Kasumi-1 (cell line): ENCODE measurements at places on chromosomes 4 and X.

DNA sequence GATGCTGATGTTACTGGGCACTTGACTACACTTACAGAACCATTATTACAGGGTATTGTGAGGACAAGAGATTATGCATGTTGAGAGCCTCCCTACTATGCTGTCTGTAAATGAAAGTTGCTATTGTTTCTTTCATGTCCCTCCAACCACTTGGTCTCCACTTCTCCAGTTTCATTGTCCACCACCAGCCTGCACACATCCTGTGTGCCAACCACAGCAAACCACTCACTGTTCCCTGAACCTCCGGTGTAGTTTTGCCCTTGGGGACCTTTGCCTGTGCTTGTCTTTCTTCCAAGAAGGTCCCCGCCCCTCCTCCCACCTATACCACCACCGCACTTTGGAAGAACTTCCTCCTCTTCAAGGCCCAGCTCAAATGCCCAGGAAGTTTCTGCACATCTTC lies 43.1 kb upstream of the AFF2 start:
- DNase-seq = no peak

GRCh38 chr4:20248155-20248558 lies 3.5 kb upstream of the SLIT2 start:
- peak; percentile 81 for DNase-seq

- DNase-seq = peak; percentile 12
Observed at GRCh38 chr4:138392751-138393308, 150.7 kb upstream of the SLC7A11 start.

GRCh38 chrX:69148946-69149345 lies 16.3 kb downstream of the PJA1 start:
- no peak for DNase-seq

DNA sequence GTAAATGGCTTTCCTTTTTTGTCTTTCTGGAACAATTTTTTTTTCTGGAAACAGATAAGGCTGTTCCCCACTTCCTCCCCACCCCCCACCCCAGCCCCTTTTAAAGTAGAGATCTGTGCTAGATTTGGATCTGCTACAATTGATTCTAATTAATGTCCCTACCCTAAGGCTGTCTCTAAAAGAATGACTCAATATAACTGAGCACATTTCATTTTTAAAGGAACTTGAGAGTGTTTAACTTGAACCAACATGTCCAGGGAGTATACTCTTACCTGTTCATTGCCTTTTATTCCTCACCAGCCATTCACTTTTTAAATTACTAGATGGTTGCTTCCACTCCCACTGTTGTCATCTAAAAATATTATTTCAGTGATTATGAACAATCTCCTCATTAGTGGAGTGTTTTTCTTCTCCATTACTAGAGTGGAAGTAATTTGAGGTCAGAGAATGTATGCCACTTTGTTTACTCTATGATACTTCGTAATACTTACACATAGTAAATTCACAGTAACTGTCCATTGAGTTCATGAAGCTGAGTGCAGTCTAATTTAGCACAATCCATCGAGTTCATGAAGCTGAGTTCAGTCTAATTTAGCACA lies 14.1 kb upstream of the CNOT6L start:
- no peak for DNase-seq

DNA sequence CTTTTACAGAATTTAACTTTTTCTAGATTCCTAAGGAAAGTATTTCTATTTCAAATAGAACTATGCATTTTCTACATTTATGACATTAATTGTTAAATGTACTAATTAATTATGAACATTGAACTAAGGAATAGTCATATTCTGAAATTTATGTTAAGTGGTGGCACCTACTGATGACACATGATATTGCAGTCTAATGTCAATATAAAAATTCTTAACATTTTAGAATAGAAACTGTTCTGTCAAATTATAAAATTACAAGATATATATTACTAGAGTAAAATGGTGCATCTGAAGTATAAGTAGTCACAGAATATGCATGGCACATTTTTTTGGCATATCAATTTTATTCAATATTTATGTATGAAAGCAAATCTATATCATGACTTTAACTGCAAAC lies 40.2 kb upstream of the NDNF start:
- DNase-seq = peak; percentile 11

DNA sequence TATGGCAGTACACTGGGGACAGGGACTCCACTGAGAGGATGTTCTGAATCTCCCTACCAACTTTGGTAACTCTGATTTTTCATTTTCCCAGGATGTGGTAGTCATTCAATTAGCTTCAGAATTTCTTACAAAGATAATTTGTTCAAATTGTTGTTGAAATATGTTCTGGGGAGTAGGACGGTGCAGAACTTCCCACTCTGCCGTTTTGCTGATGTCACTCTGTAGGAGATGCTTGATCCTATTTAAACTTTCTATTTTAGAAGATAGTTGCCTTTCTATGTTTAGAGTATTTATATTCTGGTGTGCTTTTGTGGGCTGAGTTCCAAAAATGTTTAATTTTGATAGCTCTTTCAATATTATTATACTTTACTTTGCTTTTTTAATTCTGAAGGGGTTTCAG lies 55.2 kb downstream of the ADAM29 start:
- no peak for DNase-seq

- DNase-seq = no peak
Observed at GRCh38 chr4:40331101-40331745, 3.9 kb upstream of the CHRNA9 start.

DNA sequence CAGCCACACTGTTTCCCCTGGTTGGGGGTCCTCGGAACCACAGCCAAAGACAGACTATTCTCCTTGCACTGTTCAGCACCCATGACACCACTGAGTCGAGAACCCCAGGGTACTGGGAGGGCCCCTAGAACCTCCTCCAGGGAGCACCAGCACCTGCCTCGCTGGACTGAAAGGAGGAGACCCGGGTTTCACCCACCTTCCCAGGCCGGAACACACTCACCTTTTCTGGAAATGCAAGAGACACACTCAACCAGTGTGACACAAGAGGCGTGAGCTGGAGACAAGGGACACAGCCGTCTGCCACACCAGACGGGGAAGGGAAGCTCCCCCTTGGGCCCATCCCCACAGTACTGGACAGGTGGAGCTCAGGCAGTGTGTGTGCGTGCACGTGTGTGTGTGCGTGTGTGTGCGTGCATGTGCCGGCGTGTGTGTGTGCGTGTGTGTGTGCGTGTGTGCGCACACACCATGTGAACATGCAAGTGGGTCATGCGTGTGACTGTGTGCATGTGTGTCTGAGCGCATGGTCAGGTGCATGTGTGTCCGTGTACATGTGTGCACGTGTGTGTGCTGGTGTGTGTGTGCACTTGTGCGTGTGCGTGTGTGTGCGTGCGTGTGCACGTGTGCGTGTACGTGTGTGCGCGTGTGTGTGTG lies 128.8 kb upstream of the NKX1-1 start:
- DNase-seq = no peak

- no peak for DNase-seq
Observed at GRCh38 chrX:130299279-130300009, 30.7 kb upstream of the ZNF280C start.

DNA sequence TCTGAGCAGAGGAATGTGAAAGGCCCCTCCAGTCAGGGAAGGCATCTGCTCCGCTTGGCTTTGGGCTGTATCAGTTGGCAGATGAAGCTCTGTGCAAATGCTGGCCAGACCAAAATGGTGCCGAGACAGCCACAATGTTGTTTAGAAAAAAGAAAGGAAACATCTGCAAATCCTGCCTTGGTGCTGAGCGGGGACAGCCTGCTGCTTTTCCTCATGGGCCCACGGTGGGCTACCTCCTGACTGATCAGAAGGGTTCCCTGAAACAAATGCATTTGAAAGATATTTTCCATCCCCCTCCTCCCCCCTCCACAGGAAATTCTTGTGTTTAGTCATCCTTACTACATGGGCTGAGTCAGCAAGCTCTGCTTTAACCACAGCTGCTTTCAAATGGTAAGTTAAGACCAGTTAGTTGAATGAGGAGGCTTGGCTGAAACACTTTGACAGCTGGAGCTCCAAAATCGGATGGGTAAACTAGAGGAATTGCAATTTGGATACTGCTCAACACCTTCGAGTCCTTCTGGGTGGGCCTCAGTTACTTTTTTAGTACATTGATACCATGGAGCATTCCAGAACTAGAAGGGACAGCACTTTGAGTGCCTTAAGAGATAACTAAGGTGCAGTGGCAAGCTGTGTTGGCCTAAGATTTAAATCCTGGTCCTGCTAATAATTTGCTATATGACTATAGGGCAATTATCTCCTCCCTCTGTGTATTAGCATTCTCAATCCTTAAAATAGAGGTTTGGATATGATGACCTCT lies 36.0 kb downstream of the PLAC1 start:
- DNase-seq = peak; percentile 47

DNA sequence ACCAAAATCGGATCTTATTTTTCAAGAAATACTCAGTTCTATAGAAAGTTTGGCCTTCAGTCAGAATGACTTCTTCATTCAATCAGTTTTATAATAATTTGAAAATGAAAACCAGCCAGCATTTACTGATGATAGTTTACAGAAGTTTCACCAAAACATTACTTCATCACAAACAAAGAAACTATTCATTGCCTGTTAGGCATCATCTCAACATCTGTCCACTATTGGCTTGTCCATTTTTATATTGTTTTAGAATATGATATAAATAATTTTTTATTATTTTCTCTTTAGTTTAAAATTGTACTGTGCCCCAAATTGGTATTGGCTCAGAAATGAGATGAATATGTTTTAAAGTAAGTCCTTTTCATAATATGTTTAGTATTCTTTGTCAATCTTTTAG lies 38.4 kb downstream of the FAT4 start:
- no peak for DNase-seq

GRCh38 chr4:4267981-4268380 lies 20.0 kb upstream of the TMEM128 start:
- no peak for DNase-seq

GRCh38 chr4:7135389-7135746 lies 57.0 kb upstream of the SORCS2 start:
- peak; percentile 19 for DNase-seq

- DNase-seq = no peak
Observed at GRCh38 chr4:154465085-154465484, 26.5 kb downstream of the DCHS2 start.

DNA sequence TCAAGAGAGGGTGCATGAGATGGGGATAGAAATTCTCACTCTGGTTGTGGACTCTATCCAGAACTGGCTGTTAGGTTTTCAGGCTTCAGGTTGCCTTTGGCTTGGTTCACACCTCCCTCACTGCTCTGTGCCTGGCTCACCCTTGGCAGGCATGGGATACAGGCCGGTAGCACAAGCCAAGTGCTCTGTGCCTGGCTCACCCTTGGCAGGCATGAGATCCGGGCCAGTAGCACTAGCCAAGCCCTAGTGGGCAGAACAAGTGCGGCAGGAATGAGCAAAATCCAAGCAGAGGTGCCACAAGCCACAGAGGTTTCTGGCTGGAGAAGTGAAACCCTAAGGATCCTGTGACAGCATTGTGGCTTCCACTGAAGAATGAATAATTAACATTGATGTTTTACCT lies 1642.3 kb downstream of the C4orf33 start:
- no peak for DNase-seq

DNA sequence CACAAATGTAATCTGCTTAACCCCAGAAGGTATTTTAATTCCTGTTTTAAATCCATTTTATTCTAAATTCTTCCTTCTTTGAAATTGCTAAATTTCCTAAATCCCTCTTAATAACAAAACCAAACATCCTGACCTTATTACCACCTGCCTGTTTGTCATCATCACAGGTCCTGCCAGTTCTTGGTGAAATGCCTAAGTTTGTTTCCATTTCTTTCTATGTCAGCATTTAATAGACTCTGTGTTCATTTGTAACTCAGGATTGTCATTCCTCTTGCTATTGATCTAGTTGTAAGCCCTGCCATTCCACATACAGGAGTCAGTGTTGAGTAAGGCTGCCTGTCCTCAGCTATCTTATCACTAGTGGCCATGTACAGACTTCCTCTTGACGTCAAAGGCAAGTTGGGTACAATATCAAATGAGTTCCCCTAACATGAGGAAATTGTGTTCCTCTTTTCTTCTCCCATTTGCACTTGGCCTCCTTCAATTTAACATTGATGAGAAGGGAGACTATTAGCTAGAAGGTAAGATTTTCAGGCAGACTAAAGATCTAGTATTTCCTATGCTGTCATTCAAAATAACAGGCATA lies 440.1 kb downstream of the AFF2 start:
- DNase-seq = peak; percentile 11

GRCh38 chrX:56564164-56564885 lies 898 bp downstream of the UBQLN2 start:
- DNase-seq = no peak

DNA sequence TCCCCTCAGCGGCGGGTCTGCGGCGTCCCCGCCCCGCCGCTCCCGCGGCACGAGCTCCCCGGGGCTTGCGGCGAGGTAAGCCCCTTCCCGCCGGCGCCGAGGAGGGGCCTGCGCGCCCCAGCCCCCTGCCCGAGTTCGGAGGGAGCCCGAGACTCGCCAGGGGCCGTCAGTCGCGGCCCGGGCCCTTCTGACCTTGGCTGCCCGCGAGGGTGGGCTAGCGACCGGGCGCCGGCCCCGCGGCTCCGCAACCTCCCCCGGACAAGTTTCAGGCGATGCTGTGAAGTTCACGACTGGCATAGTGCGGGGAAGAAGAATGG lies 554 bp downstream of the CDKL5 start:
- no peak for DNase-seq

DNA sequence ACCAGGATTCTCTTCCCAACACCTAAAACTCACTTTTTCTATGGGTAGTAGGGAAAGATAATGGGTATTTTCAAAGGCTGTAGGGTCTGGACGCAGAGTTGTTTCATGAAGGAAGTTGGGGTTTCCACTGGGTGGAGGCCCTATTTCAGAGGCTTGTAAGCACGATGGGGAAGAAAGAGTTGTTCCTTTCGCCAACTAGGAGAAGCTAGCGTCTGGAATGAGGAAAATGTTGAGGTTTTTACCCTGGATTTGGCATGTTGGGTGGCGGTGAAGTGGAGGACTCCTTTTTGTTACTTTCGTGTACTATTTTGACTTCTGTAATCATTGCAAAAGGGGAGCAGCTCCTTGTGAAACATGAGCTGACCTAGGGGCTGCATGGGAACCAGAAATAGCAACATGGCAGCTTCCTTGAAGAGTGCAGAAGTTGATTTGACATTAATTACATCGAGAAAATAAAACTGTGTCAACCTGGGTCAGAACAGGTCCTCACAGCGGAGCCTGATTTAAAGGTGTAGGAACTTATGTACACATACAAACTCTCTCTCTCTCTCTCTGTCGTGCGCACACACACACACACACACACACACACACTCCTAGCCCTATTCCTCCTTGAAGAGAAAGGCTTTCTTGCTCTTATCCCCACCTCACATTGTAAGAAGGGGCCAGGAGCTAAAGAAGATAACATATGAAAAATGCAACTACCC lies 19.1 kb downstream of the VSIG4 start:
- DNase-seq = peak; percentile 56

DNA sequence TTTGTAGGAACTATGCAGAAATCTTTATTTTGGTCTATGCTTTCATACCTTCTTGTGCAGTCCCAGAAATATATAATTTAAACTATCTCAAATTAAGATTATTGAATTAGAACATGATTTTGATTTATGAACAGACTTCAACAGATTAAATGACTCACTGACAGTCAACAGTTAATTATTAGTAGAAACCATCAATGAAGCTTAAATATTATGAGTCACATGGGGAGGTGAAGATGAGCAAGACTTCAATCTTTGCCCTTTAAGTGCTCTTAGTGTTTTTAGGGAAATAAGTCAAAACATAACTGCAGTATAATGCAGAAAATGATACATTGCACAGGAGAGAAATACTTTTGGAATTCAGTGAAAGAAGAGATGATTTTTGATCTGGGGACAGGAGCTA lies 81.5 kb upstream of the BMP3 start:
- no peak for DNase-seq
